ENCODE measurements at places on chromosomes 1 and 21.

DNA sequence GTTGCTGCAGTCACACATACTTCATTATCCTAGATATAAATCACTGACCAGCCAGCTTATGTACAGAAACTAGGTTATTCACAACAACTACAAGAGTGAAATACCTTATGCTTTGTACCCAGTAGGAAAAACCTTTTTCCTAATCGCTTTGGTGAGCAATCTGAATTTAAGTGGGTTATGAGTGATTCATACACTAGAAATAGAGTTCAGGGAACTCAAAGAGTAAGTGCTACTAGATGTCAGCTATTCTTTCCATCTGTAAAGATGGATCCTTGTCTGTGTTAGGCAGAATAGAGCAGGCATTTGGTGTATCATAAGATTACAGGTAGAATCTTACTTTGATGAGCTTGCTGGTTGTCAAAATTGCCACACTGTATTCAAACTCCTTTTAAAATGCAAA is 101.9 kb downstream of the ZNF644 start:
- DNase-seq: no peak

GRCh38 chr1:212858461-212859265 is 588 bp downstream of the FLVCR1 start:
- peak; percentile 30 for DNase-seq

DNA sequence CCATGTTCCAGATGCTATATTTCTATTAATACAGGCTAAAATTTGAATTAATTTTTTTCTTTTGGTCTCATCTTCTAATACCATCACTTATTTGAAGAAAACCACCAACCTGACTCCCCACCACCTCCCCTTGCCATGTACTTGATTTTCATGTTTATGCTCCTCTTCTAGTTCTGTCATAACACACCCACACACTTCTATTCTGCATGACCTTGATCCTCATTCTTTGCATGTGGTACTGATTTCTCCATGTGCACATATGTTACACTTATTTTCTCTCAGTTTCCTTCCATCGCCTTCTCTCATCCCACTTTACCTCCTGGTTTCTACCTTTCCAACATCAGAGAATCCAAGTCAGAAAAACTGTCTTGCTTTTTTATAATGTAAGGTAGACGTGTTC is 78.9 kb upstream of the ARID1A start:
- no peak for DNase-seq

GRCh38 chr1:168598892-168599291 is 22.5 kb downstream of the XCL1 start:
- DNase-seq: no peak

All from fibroblast of the aortic adventitia (primary cell).